Stimulated activated CD4-positive, alpha-beta T cell treated with anti-CD3 and anti-CD28 coated beads, Interleukin-15, amount 100 ng/mL, for 1 hour (primary cell): ENCODE measurements at places on chromosomes 3 and 15.

- no peak for DNase-seq
Observed at GRCh38 chr3:155185631-155186071, 105.5 kb downstream of the MME start.

- no peak for DNase-seq
Observed at GRCh38 chr15:66252685-66253417, 699 bp downstream of the MEGF11 start.

- DNase-seq: no peak
Observed at GRCh38 chr15:28993720-28994053, 107.9 kb downstream of the APBA2 start.

GRCh38 chr3:45679805-45680204, 9.4 kb upstream of the SACM1L start:
- no peak for DNase-seq

GRCh38 chr3:102225407-102226132, 209.2 kb upstream of the ZPLD1 start:
- DNase-seq: no peak

DNA sequence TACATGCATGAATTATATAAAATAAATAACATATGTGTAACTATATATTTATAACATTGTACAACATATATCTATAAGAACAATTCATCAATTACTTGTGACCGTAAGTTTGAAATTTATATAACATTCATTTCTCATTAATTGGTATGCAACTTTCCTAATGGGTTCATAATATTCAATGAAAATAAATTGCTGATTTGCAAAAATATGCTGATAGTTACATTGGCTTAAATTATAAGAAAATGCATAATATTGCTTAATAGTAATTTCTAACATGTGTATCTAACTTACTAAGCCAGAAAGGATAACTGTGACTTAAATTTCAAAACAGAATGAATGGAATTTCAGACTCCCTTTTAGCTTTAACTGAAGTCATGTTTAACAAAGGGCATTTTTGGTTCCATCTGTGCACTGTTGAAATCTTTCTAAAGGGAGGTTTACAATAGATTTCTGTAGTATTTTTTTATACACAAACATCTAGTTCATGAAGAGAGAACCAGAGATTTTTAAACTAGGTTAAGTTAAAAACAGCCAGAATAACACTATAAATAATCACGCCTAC, 310.9 kb downstream of the TBC1D5 start:
- DNase-seq: no peak
